ENCODE measurements at places on chromosomes 4 and X. TPM values are rescaled to one million over a fixed set of nuclear protein-coding genes. Genes with fewer than 3 reads are reported as not detected.

DNA sequence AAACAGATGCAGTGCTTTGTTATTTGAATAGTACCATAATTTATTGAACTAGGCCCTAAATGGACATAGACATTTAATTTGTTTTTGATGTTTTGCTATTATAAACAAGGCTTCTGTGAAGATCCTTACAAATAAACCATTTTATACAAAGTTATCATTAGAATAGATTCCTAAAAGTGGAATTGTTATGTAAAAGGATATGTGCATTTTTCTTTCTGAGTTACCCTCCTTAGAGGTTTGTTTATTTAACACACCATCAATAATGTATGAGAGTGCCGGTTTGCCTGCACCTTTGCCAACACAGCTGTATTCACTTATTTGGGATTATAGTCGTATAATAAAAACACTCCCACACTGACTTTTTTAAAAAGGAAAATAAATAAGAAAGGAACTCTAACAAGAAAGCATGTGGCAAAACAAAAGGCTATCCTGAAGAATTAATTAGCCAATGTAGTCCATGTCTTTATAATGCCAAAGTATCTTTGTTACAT is 84.8 kb downstream of the PAK3 start:
- no peak for DNase-seq

GRCh38 chrX:121333942-121334341 is 286.5 kb downstream of the GLUD2 start:
- DNase-seq = peak; percentile 33

DNA sequence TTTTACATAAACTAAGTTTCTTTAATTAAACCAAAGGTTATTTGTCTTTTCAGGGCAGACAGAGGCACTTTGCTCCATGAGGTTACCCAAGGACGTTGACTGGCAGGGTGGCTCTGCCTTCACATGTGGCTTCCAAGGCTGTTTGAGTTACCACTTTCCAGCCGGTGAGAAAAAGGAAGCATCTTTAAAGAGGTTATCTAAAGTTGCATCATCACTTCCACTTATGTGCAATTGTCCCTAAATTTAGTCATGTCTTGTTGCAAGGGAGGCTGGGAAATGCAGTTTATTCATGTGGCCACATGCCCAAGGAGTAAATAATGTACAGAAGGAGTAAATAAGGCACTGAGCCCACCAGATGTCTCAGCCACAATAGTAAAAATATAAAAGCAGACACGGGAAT is 29.0 kb upstream of the RAP1GDS1 start:
- no peak for DNase-seq

- DNase-seq = no peak
Observed at GRCh38 chr4:39030725-39031124, 1.5 kb downstream of the TMEM156 start.

- no peak for DNase-seq
Observed at GRCh38 chr4:84648863-84649647, 66.1 kb downstream of the CDS1 start.

DNA sequence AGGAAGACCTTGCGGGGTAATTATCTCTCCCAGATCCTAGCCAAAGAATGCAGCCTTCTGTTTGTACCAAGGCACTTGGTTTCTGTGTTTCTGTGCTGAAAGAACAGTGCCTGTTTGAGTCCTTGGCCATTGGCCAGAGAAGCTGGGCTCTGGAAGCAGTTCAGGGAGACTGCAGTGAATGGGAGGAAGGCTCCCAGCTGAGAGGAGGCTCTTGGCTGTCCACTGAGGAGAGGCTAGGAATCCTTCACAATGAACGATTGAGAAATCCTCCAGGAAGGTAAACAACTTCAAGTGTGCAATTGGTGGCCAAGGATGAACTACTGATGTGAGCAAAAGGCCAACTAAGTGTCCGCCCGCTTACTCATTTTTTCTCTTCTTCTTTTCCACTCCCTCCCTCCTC is 61.3 kb downstream of the HS3ST1 start:
- no peak for DNase-seq

DNA sequence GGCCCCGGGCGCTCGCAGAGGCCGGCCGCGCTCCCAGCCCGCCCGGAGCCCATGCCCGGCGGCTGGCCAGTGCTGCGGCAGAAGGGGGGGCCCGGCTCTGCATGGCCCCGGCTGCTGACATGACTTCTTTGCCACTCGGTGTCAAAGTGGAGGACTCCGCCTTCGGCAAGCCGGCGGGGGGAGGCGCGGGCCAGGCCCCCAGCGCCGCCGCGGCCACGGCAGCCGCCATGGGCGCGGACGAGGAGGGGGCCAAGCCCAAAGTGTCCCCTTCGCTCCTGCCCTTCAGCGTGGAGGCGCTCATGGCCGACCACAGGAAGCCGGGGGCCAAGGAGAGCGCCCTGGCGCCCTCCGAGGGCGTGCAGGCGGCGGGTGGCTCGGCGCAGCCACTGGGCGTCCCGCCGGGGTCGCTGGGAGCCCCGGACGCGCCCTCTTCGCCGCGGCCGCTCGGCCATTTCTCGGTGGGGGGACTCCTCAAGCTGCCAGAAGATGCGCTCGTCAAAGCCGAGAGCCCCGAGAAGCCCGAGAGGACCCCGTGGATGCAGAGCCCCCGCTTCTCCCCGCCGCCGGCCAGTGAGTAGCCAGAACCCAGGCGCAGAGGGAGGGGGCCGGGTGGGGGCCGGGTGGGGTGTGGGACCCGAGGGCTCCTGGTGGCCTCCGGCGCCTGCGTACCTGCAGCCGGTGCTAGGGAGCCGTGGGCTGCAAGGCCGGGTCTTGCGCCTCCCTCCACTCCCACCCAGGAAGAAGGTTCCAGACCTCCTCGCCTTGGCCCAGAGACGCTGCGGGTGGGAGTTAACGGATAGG is 534 bp downstream of the MSX1 start:
- peak; percentile 21 for DNase-seq

DNA sequence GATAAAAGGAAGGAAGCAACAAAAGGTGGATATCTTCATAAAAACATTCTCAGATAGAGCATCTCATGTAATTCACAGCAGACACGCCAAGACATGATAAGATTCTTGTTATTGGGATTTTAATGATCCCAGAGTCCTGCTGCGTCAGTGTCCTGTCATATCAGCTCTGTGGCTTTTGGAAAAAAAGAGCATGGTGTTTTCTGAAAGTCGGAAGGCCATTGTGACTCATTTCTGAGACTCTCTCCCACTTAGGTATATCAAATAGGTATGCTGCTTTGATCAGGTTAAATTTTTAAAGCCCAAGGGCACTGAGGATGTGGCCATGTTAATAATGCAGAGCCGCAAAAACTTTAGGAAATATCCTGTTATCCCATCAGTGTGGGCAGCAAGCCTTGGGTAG is 481.0 kb downstream of the KCNIP4 start:
- no peak for DNase-seq

GRCh38 chr4:101763576-101763975 is 27.0 kb upstream of the BANK1 start:
- no peak for DNase-seq

- no peak for DNase-seq
Observed at GRCh38 chrX:48940404-48940955, 16.9 kb downstream of the OTUD5 start.

GRCh38 chr4:177006331-177006730 is 213.6 kb upstream of the VEGFC start:
- no peak for DNase-seq

DNA sequence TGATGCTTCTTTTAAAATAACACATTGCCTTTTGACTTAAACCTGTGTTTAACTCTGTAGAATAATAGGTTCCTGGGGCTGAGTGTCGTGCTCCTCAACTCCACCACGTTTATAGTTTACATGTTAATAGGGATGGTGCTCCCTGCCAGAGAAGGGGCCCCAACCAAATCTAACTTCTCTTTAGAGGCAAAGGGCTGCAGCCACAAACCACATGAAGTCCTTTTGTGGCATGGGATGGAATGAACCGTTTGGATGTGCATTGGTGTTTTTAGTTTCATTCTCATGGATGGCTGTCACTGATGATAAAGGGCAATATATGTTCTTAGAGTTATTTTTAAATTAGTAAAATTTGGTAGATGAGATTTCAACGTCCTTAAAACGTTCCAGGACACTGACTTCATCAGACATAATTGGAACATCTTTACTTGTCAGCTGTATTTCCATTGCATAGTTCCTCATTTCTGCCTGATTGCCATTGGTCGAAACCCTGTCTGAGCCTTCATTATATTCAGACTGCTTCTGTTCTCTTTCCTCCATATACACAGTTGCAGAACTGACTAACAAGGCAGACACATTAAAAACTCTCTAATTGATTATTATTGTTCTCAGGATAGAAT is 60.4 kb upstream of the HPF1 start:
- no peak for DNase-seq

DNA sequence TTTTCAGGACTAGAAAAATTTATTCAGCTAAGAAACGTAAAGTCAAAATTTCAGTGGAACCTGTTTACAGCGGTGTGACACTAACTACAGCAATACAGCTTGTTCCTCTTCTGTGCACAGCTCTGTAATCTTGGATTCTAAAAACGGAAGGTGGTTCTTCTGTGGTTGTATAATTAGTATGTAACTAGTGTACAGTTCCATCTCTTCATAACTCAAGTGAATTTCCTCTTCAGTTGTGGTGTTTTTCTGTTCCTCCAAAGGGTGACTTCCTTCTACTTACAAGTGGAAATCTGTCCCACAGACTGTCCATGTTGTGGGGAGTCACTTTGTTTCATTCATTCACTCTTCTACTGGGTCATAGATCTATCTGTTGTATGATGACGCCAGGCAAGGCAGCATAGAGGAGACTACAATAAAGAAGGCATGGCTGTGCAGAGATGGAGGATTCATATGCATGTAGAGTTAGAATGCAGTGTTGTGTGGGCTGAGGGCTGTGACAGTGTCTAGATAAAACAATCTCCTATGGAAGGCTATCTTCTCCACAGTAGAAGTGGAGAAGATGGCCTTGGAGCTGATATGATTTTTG is 5.4 kb downstream of the DAPP1 start:
- no peak for DNase-seq

The PDLIM5 gene
- total RNA-seq = 53.0 TPM

The UGT2B7 gene
- not detected for total RNA-seq

The ALAS2 gene
- not detected for total RNA-seq

The PPP1R2C gene
- not detected for total RNA-seq

The CT45A2 gene
- total RNA-seq = not detected

The GALNTL6 gene
- total RNA-seq = not detected

The CAPN6 gene
- total RNA-seq = 6.3 TPM

The CXCL3 gene
- total RNA-seq = 3.6 TPM

Measured in GM23338 (cell line).